ENCODE measurements at places on chromosomes 16 and 17. TPM values are rescaled to one million over a fixed set of nuclear protein-coding genes. Genes with fewer than 3 reads are reported as not detected.

DNA sequence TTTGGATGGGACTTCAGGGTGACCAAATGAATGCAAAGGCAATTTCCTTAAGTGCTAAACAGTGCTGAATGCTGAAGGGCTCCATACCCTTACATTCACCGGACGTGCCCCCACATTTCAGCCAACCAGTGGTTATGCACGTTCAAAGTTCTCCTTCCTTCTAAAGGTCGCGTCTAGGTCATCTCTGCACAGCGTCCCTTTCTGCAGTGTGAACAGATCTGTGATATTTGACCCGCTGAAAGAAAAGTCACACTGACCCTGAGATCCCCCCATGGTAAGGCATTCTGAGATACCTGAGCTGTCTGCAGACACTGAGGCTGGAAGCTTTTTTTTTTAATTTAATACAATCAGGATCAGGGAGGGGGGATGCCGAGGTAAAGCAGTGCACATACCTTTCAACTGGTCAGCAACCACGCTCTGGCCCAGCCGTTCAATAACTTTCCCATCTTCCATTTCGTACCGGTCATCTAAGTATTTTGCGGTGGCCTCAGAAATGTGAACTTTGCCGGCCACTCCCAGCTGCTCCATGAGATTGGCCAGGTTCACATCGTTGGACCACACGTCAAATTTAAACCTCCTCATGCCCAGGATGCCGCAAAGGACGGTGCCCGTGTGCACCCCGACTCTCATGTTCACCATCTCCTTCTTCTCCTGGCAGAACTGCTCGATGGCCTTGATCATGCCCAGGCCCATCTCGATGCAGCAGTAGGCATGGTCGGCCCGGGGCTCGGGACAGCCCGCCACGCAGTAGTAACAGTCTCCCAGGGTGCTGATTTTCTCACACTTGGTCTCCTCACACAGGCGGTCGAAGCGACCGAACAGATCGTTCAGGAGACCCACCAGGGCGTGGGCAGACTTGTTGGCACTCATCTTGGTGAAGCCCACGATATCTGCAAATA lies 2.6 kb downstream of the ADCY9 start:
- DNase-seq = no peak

DNA sequence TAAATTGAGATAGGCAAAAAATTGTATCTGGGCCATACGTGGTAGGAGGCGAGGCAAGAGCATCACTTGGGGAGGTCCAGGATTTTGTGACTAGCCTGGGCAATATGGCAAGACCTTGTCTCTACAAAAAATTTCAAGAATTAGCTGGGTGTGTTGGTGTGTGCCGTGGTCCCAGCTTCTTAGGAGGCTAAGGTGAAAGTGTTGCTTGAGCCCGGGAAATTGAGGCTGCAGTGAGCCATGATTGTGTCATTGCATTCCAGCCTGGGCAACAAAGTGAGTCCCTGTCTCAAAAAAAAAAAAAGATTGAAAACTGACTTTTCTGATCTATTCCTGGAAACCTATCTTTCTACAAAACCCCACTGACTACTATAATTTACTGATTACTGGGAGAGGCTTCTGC lies 26.7 kb downstream of the CDK12 start:
- no peak for DNase-seq

DNA sequence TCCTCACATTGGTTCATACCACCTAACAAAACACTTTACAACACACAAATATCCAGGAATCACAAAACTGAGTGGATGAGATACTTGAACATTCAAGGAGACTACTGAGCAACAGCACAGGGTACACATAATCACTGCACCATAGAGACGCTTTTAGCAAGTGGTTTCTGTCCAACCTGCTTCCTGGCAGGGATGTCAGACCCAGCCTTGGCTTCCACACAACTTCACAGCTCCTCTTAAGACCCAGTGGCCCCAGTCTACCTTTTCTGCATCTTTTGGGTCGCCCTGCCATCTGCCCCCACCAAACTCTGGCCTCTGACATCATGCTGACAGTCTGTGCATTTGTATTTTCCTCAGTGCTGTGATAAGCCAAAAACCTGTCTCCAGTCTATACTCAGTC lies 5.9 kb upstream of the CORO6 start:
- DNase-seq = no peak

GRCh38 chr16:74582970-74583369 lies 23.9 kb downstream of the GLG1 start:
- no peak for DNase-seq

GRCh38 chr17:74605361-74605760 lies 13.3 kb upstream of the CD300LD start:
- no peak for DNase-seq

DNA sequence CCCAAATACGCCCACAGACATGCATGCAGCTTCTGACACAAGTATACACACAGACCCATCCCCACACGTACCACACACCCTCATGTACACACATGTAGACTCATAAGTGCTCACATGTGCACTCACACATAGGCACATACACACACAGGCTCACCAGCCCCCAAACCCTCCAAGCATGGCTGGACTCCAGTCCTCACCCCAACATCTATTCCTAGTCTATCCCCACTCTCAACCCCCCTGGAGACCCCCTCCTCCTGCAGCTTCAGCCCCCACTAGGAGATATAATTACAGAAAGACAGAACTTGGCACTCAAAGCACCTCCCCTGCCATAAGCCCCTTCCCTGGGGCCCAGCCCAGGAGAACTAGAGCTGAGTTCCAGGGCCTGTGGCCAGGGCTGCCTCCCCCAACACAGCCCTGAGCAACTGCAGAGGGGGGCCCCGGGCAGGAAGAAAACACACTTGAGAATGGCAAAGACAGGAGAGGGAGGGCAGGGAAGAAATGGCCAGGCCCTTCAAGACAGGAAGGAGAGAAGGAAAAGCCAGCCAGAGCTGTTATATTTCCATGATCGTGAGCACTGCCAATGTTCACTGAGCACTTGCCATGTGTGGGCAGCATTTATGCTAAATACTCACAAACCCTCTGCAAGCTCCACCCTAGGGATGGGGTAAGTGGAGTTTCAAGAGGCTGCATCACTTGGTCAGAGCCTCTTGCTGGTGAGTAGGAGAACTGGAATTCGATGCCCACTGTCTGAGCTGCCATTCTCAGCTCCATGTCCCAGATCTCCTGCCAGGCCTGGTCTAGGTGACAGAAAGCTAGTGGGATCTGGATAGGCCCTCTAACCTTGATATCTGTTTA lies 224.5 kb downstream of the ZNF423 start:
- DNase-seq = no peak

- DNase-seq = no peak
These were observed 28.0 kb downstream of the NFATC3 start for GRCh38 chr16:68113059-68113761.

DNA sequence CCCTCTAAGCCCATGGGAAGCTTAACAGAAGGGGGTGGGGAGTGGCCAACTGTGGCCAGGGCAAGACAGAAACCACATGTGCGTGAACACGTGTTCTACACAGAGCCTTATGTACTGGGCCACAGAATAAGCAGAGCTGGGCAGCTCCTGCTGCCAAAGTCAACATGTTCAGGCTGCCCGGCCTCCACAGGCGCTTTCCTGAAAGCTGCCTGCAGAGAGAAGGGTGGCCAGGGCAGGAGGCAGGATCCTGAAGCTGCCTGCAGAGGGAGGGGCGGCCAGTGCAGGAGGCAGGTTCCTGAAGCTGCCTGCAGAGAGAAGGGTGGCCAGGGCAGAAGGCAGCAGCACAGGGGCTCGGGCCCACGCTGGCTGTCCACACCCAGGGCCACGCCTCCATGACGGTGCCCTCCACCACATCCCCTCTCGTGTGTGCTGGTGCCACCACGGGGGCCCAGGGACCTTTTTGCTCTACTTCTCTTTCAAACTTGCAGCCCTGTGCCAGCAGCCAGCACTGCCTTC lies 79.5 kb downstream of the ANKRD11 start:
- peak; percentile 88 for DNase-seq

GRCh38 chr17:4987767-4988567 lies 492 bp upstream of the CAMTA2 start:
- no peak for DNase-seq

GRCh38 chr16:87918338-87918737 lies 18.0 kb downstream of the CA5A start:
- no peak for DNase-seq

- DNase-seq = no peak
These were observed 26.9 kb upstream of the FAM20A start for GRCh38 chr17:68627956-68628575.

DNA sequence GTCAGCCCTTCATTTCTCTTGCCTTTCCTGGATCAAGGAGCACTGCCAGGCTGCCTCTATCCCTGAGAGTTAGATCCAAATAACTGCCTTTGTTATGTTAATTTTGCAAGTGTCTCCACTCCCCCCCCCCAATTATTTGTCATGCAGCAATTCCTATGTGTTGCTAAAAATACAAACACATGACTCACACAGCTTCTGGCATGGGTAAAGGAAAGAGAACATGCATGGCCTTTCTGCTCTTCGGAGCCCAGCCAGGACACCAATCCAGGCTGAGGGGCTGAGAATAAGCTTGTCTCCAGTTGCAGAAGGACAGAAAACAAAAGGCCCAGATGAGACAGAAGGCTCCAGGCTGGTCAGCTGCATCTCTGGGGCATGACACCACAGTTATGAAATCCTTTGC lies 148.0 kb upstream of the TNRC6C start:
- no peak for DNase-seq

GRCh38 chr17:32713081-32713480 lies 163.8 kb downstream of the MYO1D start:
- no peak for DNase-seq

Gene PIMREG
- 59.2 TPM for total RNA-seq

Gene ZSCAN10
- not detected for total RNA-seq

Gene KRT9
- total RNA-seq = not detected

Gene OR1F1
- not detected for total RNA-seq

Gene ATF7IP2
- 9.3 TPM for total RNA-seq

Gene ALDH3A1
- not detected for total RNA-seq

Gene CD300LF
- total RNA-seq = not detected
